Stimulated activated CD4-positive, alpha-beta T cell treated with anti-CD3 and anti-CD28 coated beads, Interleukin-1b, Interleukin-23, amount 100 ng/mL, for 1 hour (primary cell): ENCODE measurements at places on chromosomes 2 and 18.

DNA sequence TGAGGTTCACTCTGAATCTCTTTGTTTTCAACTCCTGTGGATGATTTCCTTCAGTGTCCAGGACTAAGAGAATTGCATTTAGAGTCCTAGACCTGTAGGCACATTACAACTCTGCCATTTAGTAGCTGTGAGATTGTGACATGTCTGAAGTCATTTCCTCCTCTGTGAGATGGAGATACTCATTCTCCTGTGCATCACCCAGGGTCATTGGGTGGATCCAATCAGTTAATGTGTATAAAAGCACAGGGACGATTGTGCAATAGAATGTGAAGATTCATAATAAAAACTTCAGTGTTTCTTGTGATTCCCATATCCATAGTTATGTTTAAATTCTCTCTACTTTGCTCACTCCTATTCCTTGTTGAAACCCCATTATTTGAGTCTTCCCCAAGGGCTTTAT is 113.6 kb downstream of the DIS3L2 start:
- DNase-seq: no peak

DNA sequence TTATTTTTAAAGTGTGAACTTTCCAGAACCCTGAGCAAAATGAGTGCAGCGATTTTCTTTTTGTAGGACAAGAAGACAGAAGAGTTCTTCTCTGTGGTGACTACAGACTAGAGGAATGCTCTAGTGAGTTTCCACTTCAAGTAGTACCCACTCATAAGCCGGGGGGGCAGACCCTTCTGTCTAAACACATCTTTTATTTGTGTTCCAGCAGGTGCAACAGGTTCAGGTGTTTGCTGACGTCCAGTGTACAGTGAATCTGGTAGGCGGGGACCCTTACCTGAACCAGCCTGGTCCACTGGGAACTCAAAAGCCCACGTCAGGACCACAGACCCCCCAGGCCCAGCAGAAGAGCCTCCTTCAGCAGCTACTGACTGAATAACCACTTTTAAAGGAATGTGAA is 25.2 kb downstream of the PTRHD1 start:
- no peak for DNase-seq

GRCh38 chr2:53636596-53636995 is 131.0 kb upstream of the CHAC2 start:
- no peak for DNase-seq

- DNase-seq: no peak
Observed at GRCh38 chr18:34222307-34223163, 2.2 kb downstream of the NOL4 start.

- DNase-seq: no peak
Observed at GRCh38 chr18:48997681-48997984, 46.9 kb upstream of the SMAD7 start.

DNA sequence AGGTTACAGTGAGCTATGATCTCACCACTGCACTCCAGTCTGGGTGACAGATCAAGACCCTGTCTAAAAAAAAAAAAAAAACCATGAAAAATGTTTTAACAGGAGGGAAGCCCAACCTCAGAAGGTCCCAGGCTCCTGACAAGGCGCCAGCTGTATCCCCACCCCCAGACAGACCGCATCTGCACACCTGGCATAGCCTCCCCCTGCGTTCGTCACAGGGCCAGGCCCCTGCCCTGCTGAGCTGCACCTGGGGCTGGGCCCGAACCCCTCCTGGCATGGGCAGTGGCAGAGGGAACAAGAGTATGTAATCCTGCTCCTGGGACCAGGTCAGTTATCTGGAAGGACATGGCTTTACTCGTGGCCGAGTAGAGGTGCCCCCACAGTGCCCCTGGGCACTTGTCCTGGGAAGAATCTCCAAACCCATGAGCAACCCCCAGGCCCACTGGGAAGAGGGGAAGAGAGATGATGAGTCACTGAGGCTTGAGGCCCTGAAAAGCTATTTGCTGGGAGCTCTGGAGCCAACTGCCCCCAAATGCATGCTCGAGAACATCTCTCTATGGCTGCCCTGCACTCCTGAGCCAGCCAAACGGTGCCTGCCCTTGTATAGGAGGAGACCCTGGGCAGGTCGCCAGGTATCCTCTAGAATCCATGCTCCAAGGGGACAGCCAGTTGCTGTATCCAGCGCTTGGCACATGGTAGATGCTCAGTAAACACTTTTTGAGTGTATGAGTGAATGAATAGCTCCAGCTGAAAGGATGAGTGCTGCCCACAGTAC is 265.5 kb downstream of the ATAD2B start:
- DNase-seq: no peak

GRCh38 chr2:101837354-101837753 is 139.8 kb downstream of the MAP4K4 start:
- DNase-seq: no peak

DNA sequence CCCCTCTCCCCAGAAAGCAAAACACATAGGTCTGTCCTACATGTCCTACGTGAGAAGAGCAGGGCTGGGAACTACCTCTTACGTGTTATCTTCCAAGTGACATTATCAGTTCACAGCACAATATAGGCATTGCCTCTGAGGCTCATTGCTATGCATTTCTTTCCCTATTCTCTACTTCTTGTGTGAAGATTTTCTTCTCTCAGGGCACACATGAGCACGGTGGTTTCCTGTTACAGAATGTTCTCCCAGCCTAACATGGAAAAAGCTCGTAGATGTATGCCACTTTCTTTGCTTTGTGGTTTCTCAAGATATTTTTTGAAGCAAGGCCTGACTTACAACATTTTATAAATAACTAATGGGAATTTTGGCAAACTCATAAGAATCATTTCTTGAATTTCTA is 19.4 kb upstream of the DSC3 start:
- DNase-seq: no peak

- no peak for DNase-seq
Observed at GRCh38 chr2:105600949-105601794, 143.5 kb upstream of the NCK2 start.

DNA sequence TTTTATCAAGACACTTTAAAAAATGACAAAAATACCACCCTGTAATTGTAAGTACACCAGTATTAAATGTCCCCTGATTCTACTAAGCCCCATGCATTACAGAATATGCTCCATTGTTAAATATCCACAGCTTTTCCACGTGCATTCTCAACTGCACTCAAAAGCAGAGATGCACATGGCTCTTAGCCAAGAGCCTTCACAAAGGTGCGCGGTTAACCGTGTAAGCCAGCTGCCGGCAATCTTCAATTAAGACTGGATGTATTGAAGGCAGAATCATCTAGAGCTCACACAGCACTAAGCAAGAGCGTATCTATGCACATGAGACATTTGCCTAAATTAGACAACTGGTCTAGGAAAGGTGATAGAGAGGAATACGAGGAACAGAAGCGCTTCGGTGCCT is 278.3 kb downstream of the NAPG start:
- DNase-seq: no peak

DNA sequence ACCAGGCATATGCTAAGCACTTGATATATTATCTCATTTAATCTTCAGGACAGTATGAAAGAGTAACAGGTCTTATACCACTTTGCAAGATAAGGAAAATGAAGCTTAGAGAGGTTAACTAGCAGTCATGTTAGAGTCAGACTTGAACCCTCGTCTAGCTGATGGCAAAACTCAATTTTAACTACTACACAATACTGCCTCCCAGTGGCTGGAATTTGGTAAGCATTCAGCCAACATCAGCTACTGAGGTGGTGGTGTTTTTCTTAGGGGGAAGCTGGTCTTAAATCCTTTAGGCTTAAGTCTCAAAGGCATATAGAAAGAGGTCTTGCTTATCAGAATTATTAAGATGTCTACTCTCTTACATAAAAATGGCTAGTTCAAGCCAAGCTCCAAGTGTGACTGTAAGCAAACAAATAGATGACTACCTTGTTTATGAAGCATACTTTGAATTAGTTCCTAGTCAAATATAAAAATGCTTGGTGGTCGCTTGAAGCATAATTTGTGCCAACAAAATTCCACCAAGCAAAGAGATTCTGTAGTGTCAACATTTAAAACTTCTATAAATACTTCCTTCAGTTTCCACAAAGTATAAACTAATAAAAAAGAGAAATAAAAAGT is 325.4 kb upstream of the FIGN start:
- no peak for DNase-seq

GRCh38 chr2:233492751-233493150 is 73.8 kb downstream of the USP40 start:
- DNase-seq: no peak

- no peak for DNase-seq
Observed at GRCh38 chr2:32482471-32482870, 125.6 kb downstream of the BIRC6 start.

- no peak for DNase-seq
Observed at GRCh38 chr2:39603436-39603835, 62.3 kb upstream of the TMEM178A start.

- DNase-seq: no peak
Observed at GRCh38 chr2:95333888-95334338, 36.8 kb downstream of the KCNIP3 start.

GRCh38 chr18:56678836-56679565 is 27.8 kb downstream of the WDR7 start:
- no peak for DNase-seq

DNA sequence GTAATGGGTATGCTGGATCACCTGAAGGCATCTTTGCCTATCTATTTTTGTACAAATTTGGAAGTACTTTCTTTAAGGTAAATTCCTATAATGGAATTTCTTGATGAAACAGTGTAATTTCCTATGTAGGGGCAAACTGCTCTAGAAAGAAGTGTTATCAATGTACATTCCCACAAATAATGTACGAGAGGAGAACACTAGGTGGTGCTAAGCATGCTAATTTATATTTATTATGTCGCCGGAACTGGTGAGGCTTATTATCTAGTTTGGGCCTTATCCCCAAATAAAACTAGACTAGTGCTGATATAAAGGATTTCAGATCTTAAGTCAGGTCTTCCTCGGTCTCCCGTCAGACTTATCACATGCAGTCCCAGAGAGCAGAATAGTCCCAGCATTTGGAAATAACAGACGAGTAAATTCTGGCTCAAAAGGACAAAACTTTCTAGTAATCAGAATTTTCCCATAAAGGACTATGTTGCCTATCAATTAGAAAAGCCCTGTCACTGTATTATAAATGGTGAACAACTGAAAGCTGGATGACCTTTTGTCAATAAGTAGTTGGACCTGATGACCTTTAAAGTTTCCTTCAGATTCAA is 86.9 kb upstream of the RBBP8 start:
- DNase-seq: no peak

DNA sequence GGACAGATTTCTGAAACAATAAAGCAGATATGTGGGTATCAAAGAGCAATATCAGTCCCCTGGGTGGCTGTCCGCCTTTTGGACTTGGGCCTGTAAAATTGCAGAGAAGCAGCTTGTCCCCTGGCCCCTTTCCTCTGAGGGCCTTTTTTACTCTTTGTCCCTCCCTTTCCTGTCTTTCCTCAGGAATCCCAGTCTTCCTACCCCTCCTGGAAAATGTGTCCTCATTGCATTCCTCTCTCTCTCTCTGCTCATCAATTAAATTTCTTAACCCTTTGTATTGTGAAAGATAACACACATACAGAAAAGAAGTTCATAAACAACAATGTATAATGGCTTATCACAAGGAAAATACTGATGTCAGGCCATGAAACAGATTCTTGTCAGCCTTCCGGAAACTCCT is 3.0 kb upstream of the GRB14 start:
- no peak for DNase-seq

DNA sequence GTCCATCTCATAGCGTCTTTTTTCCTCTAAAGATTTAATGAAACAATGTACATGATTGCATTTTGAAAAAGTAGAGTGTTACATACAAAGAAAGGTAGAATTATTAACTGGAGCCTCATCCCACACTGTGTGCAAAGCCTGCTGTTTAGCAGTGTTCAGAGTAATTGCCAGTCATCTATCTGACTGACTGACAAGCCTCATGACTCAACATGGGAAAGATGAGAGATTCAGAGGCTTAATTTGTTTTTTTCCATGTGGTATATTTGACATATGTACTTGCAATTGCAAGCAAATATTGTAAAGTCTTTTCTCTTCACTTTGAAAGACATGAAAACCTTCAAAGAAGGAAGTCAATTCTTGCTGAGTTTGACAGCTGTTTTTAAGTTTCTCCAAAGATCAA is 14.7 kb downstream of the PCARE start:
- no peak for DNase-seq

GRCh38 chr2:239602290-239603282 is 201.8 kb upstream of the HDAC4 start:
- no peak for DNase-seq

DNA sequence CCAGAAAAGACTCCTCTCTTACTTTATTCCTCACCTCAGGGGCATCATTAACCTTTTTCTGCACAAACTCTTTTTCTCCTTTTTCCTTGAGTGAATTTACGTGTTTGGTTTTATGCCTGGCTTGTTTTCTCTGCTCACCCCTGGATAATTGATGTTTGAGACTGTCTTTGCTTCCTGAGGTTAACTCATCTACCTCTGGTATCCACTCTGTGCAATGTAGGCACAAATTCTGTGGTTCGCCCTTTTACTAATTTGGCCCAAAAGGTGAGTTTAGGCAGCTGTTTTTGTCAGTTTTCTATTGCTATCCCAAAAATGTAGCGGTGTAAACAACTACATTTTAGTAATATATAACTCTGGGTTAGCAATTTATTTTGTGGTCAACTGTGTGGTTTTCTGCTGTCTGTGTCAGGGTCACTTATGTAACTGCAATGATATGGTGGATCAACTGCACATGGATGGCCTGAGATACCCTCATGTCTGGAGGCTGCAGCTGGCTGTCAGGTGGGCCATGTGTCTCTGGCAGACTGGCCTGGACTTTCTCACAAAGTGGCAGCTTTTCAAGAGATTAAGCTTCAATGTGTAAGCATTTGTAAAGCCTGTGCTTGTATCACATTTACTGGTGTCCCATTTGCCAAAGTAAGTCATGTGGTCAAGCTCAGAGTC is 329.7 kb downstream of the FSIP2 start:
- no peak for DNase-seq

GRCh38 chr2:150286730-150287362 is 200.6 kb downstream of the RND3 start:
- DNase-seq: no peak

- no peak for DNase-seq
Observed at GRCh38 chr2:111523009-111523408, 361.0 kb downstream of the ANAPC1 start.

- no peak for DNase-seq
Observed at GRCh38 chr2:42103829-42104228, 56.0 kb downstream of the PKDCC start.

- no peak for DNase-seq
Observed at GRCh38 chr18:32472841-32473240, 2.2 kb upstream of the GAREM1 start.
